ENCODE measurements at places on chromosomes 3 and 15. TPM values are rescaled to one million over a fixed set of nuclear protein-coding genes. Genes with fewer than 3 reads are reported as not detected.

DNA sequence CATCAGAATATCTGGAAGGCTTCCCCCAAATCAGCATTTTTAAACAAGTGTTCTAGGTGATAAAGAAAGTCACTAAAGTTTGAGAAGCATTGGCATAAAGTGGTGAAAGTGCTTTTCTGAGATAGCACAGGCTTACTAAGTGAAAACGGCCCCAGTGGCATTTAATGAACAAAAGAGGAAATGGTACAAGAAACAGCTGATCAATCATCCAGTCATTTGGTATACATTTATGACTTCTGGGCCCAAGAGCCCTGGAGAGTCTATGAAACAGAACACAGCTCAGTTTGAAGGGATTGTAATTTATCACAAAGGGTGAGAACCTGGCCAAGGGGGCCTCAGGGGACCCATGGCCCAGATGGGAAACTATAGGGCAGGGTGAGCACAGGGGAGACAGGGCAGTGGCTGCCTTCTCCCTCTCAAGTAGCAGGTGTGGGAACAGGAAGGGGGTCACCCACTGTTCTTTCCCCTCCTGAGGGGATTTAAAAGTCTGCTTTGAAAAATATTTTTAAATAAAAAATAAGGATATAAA lies 265.5 kb upstream of the ROPN1 start:
- no peak for DNase-seq

GRCh38 chr3:124697302-124697701 lies 33.0 kb upstream of the UMPS start:
- DNase-seq = no peak

- no peak for DNase-seq
These were observed 21.0 kb downstream of the STXBP5L start for GRCh38 chr3:120928991-120929390.

- no peak for DNase-seq
These were observed 259.6 kb downstream of the XXYLT1 start for GRCh38 chr3:195011231-195011834.

DNA sequence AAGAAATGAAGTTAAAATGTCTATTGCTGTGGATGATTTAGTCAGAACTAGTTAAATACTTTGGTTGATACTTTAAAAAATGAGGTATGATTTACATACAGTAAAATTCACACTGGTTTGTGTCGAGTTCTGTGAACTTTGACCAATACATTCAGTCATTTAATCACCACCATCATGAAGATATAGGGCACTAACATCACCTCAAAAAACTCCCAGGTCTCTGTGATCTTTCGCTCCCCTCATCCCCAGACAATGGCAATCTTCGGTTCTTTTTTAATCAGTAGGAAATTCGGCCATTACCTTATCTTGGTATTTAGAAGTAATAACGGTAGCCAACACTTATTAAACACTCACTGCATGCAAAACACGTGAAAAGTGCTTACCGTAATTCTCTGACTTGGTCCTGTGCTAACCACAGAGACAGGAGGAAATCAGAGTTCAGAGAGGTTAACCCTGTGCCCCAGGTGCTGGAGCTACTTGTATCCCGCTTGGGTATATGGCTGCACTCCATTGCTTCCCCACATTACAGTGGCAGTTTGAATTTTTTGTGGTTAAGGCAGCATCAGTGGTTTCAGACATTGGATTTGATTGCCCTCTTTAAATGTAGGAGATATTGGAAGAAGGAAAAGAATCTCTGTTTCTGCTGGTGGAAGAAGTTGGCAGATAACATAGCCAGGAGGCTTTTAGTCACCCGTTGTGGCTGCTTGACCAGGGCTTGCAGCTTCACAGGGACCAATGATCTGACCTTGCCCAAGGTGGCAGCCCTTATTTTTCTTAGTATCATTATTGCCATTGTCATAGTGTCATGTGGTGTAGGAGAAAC lies 4.2 kb downstream of the PLCL2 start:
- DNase-seq = no peak

- no peak for DNase-seq
These were observed 2.0 kb upstream of the PIGZ start for GRCh38 chr3:196970547-196971093.

DNA sequence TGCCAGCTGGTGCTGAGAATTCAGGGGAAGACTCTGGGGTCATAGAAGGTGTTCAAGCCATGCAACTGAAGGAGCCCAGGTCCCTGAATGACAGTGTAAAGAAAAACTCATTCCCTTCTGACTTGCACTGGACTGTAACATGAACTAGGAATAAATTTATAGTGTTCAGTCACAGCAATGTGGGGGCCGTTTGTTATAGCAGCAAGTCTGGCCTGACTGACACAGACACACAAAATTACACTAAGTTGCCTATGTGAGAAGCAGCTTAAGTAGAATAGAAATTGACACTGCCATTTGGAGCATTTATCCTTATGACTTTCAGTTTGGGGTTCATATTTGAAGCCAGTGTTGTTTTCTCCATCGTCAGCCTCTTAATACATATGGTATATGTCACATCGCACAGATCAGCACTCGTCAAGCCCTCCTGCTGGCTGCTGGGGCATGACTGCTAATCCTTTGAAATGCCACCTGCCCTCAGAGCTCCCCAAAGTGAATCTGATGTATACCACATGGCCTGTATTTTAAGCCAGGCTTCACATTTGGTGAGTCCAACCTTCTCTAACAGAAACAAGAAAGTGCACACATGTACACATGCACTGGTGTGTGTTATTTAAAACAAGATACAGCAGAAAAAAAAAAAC lies 17.1 kb upstream of the HEG1 start:
- DNase-seq = no peak

DNA sequence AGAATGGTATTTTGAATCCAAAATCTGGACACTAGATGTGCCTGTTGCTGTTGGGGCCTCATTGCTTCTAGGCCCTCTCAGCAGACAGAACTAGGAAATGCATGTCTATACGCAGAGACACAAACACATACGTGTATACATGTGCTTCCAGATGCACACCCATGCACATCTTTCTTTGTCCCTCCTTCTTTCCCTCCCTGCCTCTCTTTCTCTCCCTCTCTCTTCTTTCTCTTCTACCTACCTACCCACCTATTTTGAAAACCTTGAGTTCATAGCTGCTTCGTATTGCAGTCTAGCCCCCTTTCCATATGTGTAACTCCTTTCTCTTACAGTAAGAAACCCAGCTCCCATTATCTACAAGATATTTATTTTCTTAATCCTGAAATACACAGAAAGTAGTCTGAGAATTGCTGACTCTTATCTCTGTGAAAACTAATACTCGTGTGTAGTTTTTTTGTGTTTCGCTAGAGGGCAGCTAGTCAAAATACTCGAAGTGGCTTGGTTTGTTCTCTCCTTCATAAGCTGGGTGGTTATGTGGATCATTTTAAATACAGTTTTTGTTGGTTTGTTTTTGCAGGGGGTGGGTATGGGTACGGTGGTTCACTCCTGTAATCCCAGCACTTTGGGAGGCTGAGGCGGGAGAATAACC lies 18.5 kb downstream of the RPL32 start:
- DNase-seq = no peak

Gene CLDN11
- not detected for polyA plus RNA-seq

Gene TMEM158
- not detected for polyA plus RNA-seq

Gene PLA1A
- not detected for polyA plus RNA-seq

Gene TMEM108
- polyA plus RNA-seq = not detected
